KBM-7 (cell line): ENCODE measurements at places on chromosomes 12 and 14.

DNA sequence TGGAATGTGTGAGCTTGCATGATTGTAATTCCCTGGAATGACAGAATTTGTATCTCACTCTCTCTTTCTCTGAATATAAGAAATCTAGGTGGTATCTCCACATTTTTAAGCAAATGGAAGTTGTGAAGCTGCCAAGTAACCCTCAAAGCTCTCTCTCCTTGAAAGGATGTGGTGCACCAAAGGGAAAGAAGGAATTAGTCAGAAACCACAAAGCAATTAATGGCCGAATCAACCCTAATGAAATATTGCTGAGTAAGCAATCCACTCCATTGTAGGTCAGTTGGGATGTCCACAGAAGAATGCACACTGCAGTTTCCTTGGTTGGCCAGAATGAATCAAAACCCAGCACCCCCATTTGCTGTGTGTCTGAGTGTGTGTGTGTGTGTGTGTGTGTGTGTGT is 153.5 kb downstream of the KCNA5 start:
- DNase-seq: no peak

GRCh38 chr12:12507121-12507520 is 55.5 kb downstream of the DUSP16 start:
- no peak for DNase-seq

- no peak for DNase-seq
Observed at GRCh38 chr14:94117856-94118255, 7.3 kb downstream of the IFI27 start.

- peak; percentile 53 for DNase-seq
Observed at GRCh38 chr14:99793213-99794150, at the start of gene EML1. EML1 (plus strand) TSS chr14:99793413; CDS start chr14:99793477, 64 bp downstream.

- no peak for DNase-seq
Observed at GRCh38 chr12:19447386-19447785, 8.1 kb downstream of the AEBP2 start.

GRCh38 chr12:116694653-116695463 is 43.0 kb downstream of the SPRING1 start:
- no peak for DNase-seq

DNA sequence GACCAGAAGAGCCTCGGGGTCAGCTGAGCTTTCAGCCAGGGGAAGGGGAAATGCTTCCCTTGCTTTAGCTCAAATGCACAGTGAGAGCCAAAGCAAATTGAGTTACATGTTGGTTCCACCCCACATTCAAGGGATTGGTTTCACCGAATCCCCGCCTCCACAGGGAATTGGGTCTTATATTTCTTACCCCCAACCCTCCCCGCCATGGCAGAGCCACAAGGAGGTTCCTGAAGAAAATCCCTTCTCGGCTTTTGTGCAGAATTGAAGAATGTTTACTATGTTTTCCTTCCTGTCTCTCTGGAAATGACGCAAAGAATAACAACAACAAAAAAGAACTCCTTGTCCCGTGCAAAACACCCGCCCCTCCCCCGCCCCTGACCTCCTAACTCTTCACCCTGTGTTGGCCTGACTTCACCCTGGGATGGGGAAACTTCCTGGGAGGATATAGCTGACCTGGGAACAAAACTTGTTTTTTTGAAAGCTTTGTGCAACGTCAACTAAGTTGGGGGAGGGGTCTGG is 21.9 kb upstream of the CIPC start:
- DNase-seq: no peak

DNA sequence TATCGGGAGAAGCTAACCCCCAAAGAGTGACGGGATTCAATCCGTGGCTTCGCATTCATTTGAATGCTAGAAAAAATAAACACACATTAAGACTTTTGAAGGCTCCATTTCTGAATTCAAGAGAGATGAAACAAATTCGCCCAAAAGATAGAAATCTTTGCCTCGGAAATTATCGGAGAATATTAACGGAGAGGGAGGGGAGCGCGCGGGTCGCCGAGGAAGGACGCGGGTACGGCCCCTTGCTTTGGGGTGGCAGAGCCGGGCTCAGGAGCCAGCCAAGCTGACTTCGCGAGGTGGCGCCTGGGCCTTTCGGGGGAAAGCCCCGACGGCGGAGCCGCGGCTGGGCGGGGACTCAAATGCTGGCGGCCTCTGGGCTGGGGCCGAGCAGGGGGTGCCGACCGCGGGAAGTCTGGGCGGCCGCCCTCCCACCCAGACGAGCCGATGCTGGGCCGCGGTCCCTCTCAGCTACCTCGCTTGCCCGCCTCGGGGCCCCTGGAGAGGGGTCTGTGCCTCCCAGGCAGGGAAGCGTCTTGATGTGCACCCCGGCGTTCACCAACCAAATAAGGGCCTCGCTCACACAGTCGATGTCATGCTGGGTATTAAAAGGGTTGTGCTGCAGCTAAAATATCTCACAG is 14.7 kb downstream of the NKX2-1 start:
- no peak for DNase-seq

- no peak for DNase-seq
Observed at GRCh38 chr14:24566318-24566717, 9.7 kb downstream of the CTSG start.

GRCh38 chr12:92242907-92243306 is 97.3 kb upstream of the BTG1 start:
- DNase-seq: no peak

GRCh38 chr14:103861413-103862392 is 14.3 kb upstream of the PPP1R13B start:
- DNase-seq: no peak

GRCh38 chr14:67734675-67735074 is 33.0 kb downstream of the RDH12 start:
- no peak for DNase-seq

DNA sequence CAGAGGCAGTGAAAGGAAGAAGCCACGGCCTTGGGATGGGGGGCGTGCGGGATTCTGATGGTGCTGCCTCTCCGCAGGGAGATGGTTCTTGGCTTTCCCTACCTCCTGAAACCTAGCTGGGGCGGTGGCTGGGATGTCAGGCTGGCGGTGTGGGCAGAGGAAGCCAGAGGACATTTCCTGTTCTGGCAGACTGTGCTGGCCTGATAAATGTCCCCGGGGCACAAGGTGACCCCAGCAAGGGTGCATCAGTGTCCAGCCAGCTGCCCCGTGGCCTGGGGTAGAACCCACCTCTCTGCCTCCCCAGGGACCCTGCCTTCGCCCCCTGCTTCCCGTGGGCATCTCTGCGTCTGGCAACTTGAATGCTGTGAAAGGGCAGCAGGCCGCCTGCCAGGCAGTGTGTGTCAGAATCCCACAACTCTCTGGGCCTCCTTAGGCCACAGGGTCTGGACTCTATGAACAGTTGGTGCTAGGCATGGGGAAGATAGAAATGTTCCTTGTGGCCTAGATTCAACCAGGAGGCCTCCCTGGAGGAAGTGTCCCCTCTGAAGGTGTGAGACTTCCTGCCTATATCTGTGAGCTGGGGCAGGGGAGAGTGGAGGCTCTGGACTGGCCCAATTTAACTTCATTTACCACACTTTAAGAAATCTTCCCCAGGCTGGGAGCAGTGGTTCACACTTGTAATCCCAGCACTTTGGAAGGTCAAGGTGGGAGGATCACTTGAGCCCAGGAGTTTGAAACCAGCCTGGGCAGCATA is 4.9 kb downstream of the SH2B3 start:
- DNase-seq: no peak

GRCh38 chr12:68580911-68581310 is 29.8 kb upstream of the RAP1B start:
- DNase-seq: no peak

GRCh38 chr14:63182968-63183367 is 21.3 kb upstream of the RHOJ start:
- DNase-seq: no peak

DNA sequence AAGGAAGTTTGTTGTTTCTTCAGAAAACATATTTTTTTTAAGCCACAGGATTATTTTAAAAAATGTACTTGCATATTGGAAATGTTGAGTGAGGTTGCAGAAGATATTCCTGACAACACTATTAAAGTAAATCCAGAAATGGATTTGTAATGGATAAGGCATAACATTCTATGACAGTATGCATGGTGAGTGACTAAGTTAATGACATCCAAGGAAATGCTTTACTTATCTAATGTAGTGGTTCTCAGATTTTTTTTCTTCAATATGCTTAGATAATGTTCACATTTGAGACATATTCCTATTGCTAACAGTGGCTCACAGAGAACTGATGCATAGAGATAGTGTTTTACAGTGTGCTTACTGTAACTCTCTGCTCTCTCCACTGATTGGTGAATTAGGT is 49.4 kb downstream of the ZDHHC17 start:
- no peak for DNase-seq

- DNase-seq: no peak
Observed at GRCh38 chr12:84760091-84760865, 152.3 kb downstream of the SLC6A15 start.

DNA sequence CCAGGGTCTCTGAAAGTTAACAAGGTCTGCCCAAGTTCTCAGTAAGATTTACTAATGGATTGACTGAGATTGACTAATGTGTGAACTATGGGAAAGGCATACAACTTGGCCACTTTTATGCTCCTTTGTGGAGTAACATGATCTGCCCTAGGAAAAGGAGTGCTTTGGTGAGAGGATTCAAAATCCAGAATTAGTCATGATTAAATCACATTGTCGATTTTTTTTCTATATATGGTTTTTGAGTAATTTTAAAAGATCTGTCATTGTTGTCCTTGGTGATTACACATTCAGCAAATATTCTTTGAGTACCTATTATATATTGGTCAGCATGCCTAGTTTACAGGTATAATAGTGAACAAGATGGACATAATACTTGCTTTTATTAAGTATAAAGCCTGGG is 147.7 kb upstream of the SYT10 start:
- no peak for DNase-seq

DNA sequence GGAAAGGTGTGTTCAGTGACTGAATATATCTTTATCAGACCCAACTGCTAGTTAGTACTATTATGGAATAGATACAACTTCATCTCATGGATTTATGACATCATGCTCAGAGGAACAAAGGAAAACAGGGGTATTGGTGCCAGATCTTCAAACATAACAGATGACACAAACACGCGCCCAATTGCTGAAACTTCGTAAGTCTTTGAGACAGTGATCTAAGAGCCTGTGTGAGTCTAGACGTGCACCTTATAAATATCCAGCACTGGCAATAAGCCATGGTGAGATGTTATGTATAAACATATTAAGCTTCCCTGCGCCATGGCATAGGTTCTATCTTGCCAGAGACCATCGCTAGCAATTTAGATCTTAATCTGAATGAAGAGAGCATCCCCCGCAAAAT is 42.2 kb upstream of the NR2C1 start:
- no peak for DNase-seq

DNA sequence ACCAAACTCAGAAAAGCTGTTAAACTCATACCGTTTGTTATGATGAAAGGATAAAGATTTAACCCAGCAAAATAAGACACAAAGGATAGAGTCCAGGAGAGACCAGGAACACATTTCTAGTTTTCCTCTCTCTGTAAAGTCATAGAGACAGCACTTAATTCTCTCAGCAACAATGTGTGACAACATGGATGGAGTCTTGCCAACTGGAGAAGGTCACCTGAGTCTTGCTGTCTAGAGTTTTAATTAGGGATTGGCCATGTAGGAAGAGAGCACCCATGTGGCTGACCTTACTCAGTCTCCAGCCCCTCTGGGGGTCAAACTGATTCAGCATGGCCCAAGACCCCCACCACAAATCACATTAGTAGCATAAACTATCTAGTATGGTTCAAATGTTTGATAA is 151.0 kb upstream of the ATF7IP start:
- no peak for DNase-seq

DNA sequence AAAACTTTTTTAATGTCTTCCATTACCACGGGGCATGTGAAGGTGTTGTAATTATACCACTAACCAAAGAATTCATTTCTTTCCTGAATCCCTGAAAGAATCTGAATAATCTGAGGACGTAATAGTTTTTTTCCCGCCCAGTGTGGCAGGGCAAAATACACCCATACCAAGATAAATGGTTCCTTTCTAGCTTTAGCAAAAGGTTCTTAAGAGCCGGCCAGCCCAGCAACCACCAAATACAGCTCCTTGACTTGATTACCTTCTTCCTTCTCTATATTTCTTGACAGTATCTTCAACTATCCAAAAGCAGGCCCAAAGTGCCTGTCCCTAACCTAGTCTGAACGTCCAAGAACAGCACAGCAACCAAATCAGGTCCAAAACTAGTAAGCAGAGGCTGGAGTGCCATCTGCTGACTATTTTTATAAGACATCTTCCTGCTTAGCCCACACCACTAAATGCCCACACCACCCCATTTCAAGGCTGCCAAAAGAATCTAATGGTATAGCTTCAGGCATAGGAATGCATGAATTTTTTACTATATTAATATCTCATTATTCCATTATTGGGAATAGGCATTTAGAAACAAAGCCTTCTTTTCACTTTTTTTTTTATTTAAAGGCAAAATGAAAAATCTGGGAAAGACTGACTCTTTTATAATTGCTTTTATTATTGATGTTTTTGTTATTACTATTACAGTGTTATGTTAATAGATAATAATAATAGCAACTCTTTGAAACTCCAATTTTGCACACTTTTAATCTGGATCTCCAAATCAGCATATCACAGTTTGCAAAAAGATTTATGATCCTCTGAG is 524.4 kb downstream of the MED13L start:
- peak; percentile 77 for DNase-seq

DNA sequence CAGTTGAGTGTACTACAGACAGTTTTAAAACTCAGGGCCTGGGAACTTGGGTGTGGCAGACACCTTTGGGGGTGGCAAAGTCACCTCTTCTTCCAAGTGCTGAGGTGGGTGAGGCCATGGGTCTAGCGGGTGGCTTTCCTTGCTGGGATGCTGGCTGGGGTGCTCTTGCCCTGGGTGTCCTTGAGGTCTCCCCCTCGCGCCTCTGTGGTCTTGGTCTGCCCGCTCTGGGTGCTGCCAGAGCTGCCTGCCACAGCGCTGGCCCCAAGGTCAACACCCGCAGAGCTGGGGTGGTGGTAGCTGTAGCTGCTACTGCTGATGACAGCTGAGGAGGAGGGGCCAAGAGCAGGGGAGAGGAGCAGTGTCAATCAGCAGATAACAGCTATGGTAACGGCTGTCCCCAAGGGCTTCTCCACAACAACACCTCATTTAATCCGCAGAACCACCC is 6.8 kb downstream of the KRT74 start:
- no peak for DNase-seq

- DNase-seq: no peak
Observed at GRCh38 chr12:43332977-43333640, 218.9 kb downstream of the ADAMTS20 start.

DNA sequence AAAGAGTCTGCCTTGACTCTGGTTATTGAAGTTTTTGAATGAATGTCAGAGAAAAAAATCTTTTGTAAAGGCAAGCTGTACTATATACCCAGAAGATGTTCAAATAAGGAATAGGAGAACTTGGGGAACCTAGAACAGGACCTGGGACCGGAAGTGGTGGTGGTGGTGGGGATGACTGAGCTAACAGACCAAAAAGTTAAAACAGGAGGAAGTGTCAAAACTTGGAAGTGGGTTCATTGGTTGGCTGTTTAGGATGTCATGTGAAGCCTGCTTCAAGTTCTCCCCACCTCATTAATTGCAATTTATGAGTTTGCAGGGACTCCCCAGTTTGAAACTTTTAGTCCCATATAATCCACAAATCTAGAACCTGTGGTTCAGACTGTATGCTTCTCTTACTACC is 26.2 kb downstream of the PLXNC1 start:
- peak; percentile 83 for DNase-seq

- DNase-seq: peak; percentile 26
Observed at GRCh38 chr12:55965941-55966407, at the start of gene PMEL. PMEL (minus strand) TSS chr12:55966042; CDS start chr12:55966011, 31 bp downstream.
